ENCODE measurements at places on chromosomes 2 and 18.

DNA sequence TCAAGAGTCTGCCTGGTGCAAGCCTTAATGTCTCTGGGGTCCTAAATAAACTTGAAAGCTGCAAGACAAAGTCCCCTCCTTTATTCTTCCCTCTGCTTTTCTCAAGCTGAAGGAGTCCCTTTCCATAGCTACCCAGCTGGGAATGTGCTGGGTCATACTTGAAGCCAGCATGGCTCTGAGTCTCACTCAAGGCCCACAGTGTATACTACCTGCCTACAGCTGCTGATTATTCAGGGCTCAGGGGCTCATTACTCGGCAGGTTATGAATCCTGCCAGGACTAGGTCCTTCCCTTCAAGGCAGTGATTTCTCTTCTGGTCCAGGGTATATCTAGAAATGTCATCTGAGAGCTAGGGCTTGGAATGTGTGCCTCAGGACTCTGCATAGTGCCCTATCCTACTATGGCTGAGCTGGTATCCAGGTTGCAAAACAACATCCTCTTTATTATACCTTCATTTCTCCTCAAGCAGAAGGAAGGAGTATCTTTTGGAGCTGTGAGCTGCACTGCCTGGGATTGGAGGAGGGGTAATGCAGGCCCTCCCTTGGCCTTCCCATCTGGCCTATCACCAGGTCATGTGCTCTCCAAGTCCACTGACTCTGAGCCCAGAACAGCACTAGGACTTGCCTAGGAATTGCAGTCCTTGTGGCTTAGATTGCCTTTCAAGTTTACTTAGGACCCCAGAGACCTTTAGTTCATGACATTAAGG, 22.3 kb downstream of the IL1RN start:
- no peak for DNase-seq

GRCh38 chr2:72920318-72921087, 3.2 kb downstream of the EMX1 start:
- DNase-seq = no peak

DNA sequence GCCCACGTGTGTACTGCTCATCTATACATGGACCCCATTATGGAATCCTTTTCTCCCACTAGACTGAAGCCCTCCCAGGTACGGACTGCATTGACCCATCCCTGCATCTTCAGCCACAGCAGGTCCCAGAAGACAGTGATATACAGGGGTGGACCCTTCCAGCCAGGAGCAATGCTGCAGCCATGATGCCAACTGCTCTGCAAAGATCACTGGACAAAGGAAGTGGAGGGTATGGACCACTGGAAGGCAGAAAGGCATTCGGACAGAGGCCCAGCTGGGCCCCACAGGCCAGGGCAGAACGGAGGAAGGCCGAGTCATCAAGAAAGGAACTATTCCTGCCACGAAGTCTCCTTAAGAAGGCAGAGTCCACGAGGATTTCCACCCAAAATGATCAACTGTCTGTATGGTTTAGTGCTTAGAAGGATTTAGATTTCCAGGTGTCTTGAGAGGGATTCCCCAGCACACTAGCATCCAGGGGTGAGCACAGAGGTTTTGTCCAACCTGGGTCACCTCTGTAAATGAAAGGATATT, 93.4 kb downstream of the TWIST2 start:
- no peak for DNase-seq

GRCh38 chr2:240663546-240664190, 19.0 kb downstream of the AQP12B start:
- DNase-seq = no peak

All from right renal cortex interstitium (tissue), 3 donors.